ENCODE measurements at places on chromosomes 4 and X.

GRCh38 chrX:1239681-1240142 is 27.3 kb upstream of the CRLF2 start:
- DNase-seq: peak; percentile 18

DNA sequence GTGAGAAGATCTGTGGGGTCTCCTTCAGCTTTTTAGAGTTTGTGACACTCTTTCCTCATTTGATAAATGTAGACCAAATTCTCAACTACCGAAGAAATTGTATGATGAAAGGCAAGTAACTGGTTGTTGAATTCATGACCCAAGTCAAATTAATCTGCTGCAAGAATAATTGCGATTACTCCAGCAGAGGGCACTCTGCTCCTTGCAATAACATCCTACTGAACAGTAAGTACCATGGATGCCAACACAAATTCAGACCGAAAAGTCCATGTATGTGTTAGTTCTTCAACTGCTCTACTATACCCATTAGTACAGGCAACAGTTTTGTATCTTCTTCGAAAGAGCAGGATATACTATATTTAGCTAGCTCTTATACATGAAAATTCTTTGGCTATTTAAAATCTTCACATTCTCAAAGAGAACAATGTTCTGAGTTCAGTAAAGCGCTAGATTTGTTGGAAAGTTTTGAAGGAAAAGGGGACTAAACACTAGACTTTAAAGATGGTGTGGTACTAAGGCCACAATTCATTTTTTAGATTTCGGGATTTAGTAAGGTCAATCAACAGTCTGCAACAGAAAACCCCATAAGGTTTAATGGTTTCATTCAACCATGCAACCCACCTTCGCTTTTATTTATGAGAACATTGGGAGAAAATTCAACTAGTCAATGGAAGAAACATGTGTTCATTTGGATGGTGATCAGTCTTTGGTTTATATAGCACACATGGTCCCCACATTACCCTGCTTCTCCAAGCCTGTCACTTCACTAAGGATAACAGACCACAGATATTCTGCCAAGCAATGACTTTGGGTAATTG is 105.4 kb upstream of the TBC1D9 start:
- DNase-seq: peak; percentile 26

DNA sequence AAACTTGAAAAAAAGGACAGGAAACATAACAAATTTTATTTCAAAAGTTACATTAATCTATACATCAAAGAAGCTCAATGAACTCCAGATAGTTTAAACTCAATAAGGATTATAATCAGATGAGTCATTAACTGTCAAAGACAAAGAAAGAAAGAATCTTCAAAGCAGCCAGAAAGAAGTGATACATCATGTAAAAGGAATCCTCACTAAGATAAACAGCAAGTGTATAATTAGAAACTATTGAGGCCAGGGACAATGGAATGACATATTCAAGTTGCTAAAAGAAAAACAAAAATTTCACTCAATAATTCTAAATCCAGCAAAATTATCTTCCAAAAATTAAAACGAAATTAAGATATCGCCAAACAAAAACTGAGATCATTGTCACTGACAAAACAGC is 161.6 kb upstream of the NWD2 start:
- DNase-seq: no peak

DNA sequence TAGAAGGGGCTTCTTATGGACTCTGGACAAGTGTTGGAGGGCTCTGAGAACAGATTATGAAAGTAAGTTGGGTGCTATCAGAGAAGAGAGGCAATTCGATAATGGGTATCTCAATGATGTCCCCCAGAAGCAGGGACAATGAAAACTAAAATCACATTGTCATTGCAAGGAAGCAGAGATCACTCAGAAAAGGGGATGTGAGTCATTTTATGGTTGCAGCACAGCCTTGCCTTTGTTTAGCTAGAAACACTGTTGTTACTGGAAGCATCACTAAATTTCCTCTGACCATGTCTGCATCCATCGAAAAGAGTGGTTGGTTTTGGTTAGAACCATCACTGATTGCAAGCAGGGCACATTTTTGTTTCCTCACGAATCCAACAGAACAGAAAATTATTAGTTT is 246.8 kb upstream of the NWD2 start:
- no peak for DNase-seq

DNA sequence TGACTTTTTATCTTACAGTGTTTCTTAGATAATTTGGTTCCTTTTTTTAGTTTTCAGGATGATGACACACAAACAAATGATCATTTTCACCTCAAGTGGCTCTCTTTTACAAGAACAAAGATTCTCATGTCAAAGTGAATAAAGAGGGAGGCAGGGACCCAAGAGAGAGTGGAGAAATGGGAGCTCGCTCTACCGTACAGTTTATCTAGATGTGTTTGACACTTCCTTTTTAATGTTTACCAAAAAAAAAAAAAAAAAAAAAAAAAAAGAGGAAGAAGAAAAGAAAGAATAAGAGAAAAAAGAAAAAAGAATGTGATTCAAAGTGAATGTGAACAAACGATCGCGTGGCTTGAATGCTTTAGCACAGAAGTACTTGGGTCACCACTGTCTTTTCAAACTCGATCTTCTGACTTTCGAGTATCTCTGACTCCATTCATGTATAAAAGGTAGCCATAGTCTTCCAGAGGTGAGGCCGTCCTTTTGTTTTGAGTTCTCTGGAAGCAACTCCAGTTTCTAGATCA is 75.6 kb upstream of the GRXCR1 start:
- no peak for DNase-seq

- no peak for DNase-seq
Measured at GRCh38 chr4:23737571-23737970, 152.3 kb downstream of the PPARGC1A start.

Data from stimulated activated CD4-positive, alpha-beta T cell treated with anti-CD3 and anti-CD28 coated beads, Interleukin-4, amount 100 ng/mL, for 48 hours (primary cell).